ENCODE measurements at places on chromosomes 16 and 17. TPM values are rescaled to one million over a fixed set of nuclear protein-coding genes. Genes with fewer than 3 reads are reported as not detected.

The ATP2A1 gene
- 2.7 TPM for total RNA-seq

The TEX2 gene
- 31.5 TPM for total RNA-seq

The ADORA2B gene
- total RNA-seq, result 0.67 TPM

The FGF11 gene
- total RNA-seq, result 5.1 TPM

The AATK gene
- total RNA-seq, result 12.2 TPM

The CCL4L2 gene
- total RNA-seq, result not detected

The MYH11 gene
- 0.31 TPM for total RNA-seq

The OR2C1 gene
- total RNA-seq, result 0.19 TPM

The MEIOB gene
- total RNA-seq, result not detected

The TMC7 gene
- 4.8 TPM for total RNA-seq

The SHCBP1 gene
- total RNA-seq, result 8.3 TPM

The SMIM22 gene
- total RNA-seq, result not detected

The FKBP10 gene
- total RNA-seq, result 155 TPM

The RUNDC3A gene
- total RNA-seq, result 8.4 TPM

The MYH2 gene
- not detected for total RNA-seq

The MYL11 gene
- total RNA-seq, result 3.5 TPM

The TRIM72 gene
- 0.14 TPM for total RNA-seq

All from progenitor cell of endocrine pancreas (in vitro differentiated cells).